ENCODE measurements at places on chromosomes 5 and 9.

- DNase-seq = no peak
These were observed 246.8 kb upstream of the HAPLN1 start for GRCh38 chr5:83967417-83967816.

- no peak for DNase-seq
These were observed 398.2 kb downstream of the SLCO4C1 start for GRCh38 chr5:101897914-101898313.

DNA sequence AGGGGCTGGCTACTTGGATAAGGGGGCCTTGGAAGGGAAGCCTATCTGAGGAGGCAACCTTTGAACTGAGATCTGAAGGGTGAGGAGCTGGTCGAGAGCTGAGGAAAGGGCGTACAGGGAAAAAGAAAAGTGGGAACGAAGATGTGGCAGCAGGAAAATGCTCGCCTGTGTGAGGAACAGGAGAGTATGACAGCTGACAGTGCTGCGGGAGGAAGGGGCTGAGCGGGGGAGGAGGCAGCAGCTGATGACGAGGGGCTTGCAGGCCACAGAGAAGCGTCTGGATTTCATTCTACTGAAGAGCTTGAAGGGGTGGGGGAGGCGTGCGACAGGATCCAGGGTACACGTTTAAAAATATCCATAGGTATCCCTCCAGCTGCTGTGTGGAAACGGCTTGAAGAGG, 28.9 kb downstream of the SH3PXD2B start:
- no peak for DNase-seq

DNA sequence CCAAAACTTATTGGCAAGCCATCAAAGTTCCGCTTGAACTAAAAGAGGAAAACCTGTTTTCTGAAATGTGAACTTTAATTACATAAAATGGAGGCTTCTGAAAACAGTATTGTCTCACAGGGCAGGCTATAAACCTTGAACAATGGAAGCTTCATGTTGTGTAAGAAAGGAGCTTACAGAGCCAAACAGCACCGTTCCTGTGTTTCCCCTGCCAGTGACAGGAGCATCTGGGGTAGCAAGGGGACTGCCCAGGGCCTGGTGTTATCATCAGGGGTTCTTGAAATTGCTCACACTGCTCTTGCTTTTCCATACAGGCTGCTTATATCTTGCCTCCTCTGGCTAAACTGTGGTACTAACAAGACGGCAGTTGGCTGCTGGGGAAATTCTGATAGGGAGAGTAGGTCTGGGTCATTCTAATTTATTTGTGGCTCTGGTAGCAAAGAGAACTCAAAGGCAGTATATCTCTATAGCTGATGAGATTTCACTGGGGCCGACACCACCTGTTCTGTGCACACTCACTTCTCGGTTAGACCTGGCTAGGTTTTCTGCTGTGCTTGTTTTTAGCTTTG, 40.4 kb downstream of the BASP1 start:
- no peak for DNase-seq

- no peak for DNase-seq
These were observed 274.8 kb upstream of the PANK3 start for GRCh38 chr5:168853972-168854371.

DNA sequence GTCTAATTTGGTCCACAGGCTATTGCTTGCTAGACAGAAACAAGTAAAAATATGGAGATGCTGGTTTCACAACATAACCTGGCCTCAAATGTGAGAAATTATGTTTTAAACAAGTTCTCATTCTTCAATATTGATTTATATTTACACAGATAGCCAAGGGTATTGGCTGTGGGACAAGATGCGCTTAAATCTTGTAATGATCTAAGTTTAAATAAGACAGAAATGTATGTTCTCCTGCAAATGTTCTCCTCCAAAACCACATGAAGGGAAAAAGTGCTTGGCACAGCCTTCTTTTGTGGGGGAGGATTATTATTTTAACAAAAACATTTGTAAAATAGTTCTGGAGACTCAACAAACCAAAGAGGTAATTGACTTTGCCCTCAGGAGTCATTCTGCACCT, 356.0 kb downstream of the DMAC1 start:
- DNase-seq = no peak

GRCh38 chr5:31186672-31187267, 6.7 kb upstream of the CDH6 start:
- no peak for DNase-seq

GRCh38 chr9:33637881-33638280, 113.8 kb downstream of the ANKRD18B start:
- no peak for DNase-seq

DNA sequence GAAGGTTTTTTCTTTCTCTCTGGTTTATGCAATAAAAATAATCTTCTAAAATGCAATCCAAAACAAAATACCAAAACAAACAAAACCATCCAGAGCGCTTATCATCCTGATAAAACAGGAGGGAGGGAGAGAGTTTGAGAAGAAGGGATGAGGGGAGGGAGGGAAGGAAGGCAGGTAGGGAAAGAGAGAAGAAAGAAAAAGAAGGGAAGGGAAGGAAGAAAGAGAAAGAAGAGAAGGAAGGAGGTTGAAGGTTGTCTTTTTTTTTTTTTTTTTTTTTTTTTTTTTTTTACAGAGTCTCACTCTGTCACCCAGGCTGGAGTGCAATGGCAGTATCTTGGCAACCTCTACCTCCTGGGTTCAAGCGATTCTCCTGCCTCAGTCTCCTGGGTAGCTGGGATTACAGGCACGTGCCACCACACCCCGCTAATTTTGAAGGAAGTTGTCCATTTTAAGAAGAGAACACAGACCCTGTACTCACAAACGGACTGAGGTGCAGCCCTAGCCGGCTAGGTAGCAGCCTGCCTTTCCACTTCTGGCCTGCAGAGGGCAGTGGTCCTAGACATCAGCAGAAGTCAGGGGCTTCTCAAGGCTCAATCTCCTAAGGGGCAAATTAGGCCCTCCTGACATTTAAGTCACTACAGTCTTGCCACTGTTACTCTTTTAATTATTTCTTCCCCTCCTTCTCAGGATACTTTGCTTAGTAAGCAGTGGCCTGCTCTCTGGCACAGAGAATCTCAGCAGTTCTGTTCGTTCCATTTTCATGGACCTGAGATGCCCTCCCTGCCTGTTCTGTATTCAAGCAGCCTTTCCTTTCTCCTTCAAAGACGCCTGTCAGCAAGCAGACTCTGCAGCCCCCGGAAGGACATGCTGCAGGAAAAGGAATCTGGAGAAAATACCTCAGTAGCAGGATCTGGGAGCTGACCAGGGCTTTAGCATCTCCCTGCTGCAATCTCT, 76.4 kb downstream of the EPB41L4B start:
- DNase-seq = no peak

DNA sequence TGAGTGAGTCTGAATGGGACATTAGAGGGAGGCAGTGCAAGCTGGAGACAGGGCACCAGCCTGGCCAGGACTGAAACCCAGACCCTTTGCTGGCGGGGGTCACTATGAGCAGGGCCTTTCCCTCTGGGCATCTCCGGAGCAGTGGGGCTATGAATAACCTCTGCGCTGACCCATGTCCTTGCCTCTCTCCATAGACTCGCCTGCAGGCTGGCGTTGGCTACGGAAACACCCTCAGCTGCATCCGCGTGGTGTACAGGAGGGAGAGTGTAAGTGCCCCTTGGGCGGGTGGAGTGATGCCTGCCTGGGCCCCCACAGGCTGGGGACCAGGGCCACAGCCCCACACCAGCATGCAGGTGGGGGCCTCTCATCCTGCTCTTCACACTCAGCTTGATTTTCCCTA, 15.8 kb downstream of the SLC25A48 start:
- DNase-seq = no peak

- DNase-seq = no peak
These were observed 75.9 kb downstream of the ACER2 start for GRCh38 chr9:19484699-19485098.

DNA sequence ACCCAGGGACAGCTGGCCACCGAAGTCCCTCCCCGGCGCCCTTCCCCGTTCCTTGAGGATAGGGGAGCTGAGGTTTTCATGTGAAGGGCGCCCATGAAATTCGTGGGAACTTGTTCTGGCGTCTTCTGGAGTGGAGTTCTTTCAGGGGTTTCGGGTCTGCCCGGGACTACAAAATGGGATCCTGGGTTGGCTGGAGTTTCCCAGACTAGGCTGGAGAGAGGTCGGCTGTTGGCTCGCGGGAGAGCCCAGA, 3.6 kb upstream of the RGMB start:
- no peak for DNase-seq

DNA sequence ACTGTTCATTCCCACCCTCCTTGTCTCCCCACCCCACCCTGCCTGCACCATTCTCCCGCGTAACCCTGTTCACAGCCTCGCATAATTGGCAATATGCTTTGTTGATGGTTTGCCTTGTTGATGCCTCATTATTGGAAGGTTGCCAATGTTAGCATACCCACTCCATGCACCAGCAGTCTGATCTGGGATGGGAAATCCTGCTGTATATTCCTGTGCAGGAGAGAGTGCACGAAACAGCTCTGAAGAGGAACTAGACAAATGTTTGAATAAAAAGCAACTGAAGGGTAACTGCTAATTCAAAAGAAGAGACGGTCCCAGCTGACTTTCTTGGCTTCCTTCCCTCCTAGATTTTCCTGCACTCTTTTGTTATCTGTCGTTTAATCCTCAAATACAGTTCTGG, 271.7 kb upstream of the TLE4 start:
- DNase-seq = no peak

DNA sequence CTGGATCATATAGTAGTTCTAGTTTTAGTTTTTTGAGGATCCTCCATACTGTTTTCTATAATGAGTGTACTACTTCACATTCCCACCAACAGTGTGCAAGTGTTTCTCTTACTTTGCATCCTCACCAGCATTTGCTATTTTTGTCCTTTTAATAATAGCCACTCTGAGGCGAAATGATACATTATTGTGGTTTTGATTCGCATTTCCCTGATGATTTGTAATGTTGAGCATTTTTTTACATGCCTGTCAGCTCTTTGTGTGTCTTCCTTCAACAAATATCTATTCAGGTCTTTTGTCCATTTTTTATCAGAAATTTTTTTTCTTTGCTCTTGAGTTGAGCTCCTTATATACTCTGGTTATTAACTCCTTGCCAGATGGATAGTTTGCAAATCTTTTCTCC, 114.0 kb downstream of the ADAMTSL1 start:
- DNase-seq = no peak

DNA sequence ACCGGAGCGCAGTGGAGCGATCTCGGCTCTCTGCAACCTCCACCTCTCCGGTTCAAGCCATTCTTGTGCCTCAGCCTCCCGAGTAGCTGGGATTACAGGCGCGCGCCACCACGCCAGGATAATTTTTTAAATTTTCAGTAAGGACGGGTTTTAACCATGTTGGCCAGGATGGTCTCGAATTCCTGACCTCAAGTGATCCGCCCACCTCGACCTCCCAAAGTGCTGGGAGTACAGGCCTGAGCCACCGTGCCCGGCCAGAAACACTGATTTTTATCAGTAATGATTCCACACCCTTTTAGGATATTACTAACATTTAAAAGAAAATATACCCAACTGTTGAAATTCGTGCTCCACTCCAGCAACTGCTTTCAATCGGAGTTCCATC, 464 bp upstream of the FAM151B start:
- no peak for DNase-seq

- no peak for DNase-seq
These were observed 2.1 kb downstream of the ECPAS start for GRCh38 chr9:111481885-111482636.

DNA sequence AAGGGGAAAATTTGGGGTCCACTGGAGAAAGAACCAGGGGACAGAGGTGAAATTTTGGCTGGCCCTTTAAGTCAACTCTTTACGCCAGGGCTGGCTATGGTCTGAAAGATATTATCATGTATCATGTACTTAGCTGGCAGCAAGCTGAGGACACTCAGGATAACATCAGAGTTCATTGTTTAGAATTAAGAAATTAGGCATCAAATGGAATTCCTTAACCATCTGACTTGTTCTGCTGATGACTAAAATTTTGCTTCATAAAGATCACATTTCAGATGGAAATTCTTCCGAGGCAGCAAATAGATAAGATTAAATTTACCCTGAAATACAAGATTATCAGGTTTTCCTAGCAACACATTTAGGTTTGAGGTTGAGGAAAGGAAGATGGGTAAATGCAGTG, 269.4 kb upstream of the KLF9 start:
- DNase-seq = no peak

GRCh38 chr9:84563691-84564090, 105.8 kb upstream of the NTRK2 start:
- DNase-seq = no peak

- no peak for DNase-seq
These were observed 677.5 kb downstream of the ACTL7B start for GRCh38 chr9:108178318-108178717.

DNA sequence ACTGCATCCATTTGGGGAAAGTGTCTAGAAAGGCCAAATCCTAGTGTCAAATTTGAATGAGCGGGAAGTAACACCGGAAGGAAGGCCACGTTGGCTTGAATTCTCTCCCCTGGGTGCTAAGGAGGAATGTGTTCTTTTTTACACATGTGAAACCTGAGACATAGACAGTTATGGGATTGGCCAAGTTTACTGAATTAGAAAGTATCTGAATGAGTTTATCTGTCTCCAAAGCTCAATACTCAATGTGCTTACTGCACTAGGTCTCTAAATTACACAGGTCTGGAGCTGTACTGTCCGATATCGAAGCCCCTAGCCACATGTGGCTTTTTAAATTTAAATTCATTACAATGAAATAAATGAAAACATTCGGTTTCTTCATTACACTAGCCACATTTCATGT, 6.0 kb downstream of the DMRT1 start:
- DNase-seq = no peak

- no peak for DNase-seq
These were observed 13.2 kb upstream of the CEL start for GRCh38 chr9:133048595-133048994.

DNA sequence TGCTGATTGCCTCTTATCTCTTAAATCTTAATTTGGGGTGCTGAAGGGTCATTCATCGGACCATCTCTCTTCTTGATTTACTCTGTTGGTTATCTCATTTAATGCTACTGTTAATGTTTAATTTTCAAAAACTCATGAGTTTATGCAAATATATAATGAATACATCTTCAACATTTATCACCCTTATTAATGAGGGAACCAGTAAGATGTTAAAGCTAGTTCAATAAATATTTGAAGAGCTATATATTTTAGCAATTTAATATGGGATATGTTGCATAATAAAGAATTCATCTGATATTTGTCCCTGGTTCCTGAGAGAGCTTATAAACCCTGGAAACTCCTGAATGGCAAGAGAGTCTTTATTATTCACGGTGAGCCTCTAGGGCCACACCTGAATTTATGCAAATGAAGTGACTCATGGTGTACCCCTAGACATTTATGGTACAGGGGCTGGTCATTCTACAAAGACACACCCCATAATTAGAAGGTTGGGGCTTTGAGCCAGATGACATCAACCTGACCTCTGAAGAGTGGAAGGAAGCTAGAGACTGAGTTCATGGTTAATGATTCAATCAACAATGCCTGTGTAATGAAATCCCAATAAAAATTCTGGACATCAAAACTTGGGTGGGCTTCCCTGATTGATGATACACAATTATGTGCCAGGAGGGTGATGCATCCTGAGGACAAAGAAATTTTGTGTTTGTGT, 339.5 kb upstream of the ZNF608 start:
- no peak for DNase-seq

DNA sequence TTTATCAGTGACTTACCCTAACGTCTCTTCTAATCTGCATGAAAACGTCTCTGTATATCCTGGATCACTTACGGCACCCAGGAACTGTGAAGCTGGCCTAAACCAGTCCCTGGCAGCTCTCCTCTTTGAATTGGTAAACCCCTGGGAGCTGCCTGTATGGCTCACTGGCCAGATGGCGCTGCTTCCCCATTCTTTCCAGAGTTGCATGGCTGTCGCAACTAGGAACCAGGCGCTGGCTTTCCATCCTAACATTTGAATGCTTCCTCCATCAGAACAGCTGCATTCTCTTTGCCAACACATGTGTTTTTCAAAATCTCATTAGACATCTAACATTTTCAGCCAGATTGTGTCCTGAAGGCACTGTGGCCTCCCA, 8.0 kb upstream of the PCA3 start:
- no peak for DNase-seq

- DNase-seq = no peak
These were observed 133.1 kb downstream of the KCNIP1 start for GRCh38 chr5:170636801-170637477.
